ENCODE measurements at places on chromosomes 5 and 9.

DNA sequence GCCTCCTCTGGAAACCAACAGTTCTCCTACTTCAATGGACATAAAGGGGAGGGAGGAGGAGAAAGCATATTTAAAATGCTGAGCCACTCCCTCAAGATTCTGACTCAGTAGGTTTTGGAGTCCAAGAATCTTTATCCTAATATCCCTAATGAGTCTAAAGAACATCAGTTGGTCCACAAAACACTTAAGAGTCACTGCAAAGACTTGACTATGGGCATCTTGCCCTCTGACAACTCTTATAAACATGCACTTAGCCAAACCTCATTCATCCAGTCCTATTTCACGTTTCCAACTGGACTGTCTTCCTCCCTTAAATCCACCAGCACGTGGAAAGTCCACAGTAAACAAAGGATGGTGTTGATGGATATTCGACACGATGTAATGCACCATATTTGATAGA is 172.5 kb downstream of the FAM114A2 start:
- DNase-seq, result no peak

- DNase-seq, result no peak
Observed at GRCh38 chr5:76790632-76791290, 28.1 kb upstream of the F2RL1 start.

GRCh38 chr9:24572406-24572805 is 26.7 kb upstream of the IZUMO3 start:
- no peak for DNase-seq

DNA sequence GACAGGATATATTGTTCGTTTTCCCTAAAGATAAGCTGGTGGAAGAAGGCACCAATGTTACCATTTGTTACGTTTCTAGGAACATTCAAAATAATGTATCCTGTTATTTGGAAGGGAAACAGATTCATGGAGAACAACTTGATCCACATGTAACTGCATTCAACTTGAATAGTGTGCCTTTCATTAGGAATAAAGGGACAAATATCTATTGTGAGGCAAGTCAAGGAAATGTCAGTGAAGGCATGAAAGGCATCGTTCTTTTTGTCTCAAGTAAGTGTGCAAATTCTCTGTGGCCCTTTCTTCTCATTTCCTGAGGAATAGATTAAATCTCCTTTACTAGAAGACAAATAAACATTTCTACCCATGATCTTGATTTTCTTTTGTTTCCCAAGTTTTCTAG is 38.0 kb downstream of the OSMR start:
- no peak for DNase-seq

- no peak for DNase-seq
Observed at GRCh38 chr9:75996726-75997125, 106.3 kb downstream of the PCSK5 start.

GRCh38 chr9:11506980-11507379 is 894.2 kb upstream of the PTPRD start:
- DNase-seq, result no peak

GRCh38 chr9:72205513-72205912 is 56.3 kb downstream of the GDA start:
- no peak for DNase-seq

GRCh38 chr9:69180670-69181069 is 6.6 kb downstream of the TJP2 start:
- no peak for DNase-seq

GRCh38 chr5:117333011-117333410 is 758.4 kb upstream of the SEMA6A start:
- no peak for DNase-seq

GRCh38 chr9:99057665-99058625 is 47.0 kb upstream of the TGFBR1 start:
- peak; percentile 94 for DNase-seq

DNA sequence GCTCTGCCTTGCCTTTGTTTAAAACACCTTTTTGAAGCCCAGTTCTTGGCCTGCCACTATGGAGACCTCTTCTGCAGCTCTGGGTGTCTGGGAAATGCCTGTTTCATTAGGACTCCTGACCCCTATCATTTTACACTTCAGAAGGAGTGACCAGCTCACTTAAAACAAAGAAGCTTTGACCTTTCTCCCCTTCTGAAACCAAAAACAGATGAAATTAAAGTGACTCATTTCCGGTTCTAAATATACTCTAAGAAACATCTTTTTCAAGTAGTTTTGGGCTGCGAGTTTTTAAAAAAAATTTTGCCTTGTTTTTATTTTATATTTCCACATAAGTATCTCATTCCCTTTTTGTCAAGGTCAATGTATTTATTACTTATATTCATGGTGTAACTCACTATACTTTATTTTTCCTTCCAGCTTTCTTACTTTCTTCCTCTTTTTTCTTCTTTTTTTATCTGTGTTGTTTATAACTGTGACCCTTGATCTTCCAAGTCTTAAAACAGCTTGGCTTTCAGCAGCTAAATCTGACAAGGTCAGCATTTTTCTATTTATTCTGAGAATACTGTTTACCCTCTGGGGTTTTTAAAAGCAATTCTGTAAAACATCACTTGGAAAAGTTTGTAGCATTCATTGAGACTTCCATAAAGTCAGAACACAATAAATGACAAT is 672.9 kb downstream of the NR2F1-AS1 start:
- no peak for DNase-seq
